ENCODE measurements at places on chromosomes 16 and 17.

DNA sequence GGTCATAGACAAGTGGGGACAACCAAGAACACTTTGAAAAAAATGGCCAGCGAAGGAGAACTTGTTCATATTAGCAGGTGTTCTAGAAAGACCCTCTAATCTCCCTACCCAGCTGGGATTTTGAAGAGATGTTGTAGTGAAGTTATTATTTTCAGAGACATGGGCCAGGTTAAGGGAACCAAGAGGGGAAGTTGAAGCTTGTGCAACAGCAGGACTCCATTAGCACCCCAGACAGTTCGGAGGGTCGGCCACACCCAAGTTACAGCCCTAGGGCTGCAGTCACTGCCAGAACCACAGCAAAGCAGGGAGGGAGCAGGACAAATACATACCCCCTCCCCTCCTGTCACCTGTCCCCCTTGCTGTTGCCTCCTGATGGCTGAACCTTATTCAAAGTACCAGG lies 42.3 kb downstream of the WSB1 start:
- DNase-seq: no peak

DNA sequence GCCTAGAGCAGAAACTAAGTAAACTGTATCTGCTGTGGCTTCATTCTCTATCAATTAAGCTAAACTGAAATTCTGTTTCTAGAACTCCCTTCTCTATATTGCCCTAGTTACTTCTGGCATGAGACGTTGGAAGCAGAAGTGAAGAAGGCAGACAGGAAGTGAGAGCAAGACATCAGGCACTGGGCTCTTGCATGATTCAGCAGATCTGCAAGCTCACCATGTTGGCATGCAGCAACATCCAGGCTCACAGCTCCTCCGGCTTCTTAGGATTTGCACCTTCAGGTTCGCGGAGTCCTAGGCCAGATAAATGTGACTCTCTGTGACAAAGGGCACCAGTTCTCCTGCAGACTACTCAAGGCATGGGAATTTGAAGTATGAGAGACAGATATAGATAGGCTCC lies 148.3 kb downstream of the CDH8 start:
- DNase-seq: no peak

- DNase-seq: no peak
Observed at GRCh38 chr17:80761110-80761871, 216.7 kb downstream of the RPTOR start.

DNA sequence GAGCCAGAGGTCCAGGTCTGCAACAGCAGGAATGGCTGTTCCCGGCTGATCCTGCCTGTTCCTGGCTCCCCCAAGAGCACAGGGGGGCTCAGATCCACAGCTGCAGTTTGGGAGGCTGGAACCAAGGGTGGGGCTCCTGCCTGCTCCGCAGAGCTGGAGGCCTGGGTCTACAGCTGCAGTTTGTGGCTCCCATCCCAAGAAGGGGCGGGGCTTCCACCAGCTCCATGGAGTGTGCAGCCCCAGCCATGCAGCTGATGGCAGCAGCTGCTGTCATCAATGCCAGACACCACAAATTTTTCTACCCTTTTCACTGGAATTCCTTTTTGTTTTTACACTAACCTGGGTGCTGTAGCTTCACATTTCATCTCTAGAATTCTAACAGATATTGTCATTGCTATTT lies 135.4 kb upstream of the KIF2B start:
- no peak for DNase-seq

- no peak for DNase-seq
Observed at GRCh38 chr17:50905460-50905803, 39.3 kb upstream of the TOB1 start.

DNA sequence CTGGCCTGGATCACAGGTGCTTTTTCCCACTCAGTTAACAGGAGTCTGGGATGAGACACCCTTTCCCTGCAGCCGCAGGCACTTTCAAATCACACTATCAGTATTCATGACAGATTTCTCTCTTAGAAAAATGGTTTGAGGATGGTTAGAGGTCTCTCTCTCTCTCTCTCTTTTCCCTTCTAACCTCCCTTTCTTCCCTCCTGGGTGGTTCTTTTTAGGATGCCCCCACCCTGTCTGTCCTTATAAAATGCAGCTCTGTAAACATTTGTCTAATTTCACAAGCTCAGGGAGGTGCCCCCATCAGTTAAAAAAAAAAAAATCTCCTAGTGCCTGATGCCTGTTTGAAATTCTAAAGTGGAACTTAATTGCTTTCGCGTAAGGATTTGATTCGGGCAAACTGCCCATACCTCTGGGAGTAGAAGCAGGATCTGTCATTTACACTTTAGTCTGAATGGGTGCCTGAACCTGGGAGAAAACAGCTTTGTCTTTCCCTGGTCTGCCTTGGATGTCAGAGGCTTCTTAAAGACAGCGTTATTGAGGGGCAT lies 158.8 kb downstream of the CCDC182 start:
- no peak for DNase-seq

GRCh38 chr17:57633236-57633635 lies 111.9 kb downstream of the CCDC182 start:
- no peak for DNase-seq

DNA sequence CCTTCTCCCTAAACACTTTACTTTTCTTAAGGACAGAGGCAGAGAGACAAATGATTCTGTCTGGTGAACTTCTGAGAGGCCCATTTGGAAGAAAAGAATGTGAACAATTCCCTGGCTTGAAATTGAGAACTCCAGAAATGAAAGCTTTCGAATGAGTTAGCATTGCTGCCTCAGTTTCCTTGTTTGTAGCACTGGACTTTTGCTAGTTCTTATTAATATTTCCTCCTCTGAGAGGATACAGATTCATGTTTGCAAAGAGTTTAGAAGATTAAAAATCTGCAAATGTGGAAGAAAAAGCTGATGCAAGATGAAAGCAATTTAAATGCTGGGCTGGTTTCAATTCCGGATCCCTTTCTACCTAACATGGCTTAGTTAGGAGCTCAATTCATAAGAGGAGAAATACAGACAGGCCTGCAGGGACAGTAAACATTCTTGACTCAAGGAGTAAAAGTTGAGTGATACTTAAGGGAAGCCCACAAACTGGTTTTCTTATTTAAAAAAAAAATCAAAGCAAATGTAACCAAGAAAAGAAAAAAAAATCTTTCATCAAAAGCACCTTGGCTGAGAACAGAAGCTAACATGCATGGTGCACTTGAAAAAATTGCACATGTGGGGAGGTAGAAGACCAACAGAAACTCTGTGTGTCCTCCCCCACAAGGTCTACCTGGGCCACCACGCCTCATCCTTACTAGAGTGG lies 27.1 kb downstream of the HNF1B start:
- no peak for DNase-seq

- no peak for DNase-seq
Observed at GRCh38 chr17:72514891-72515290, 394.1 kb downstream of the SOX9 start.

GRCh38 chr16:58651965-58652348 lies 22.3 kb upstream of the CNOT1 start:
- no peak for DNase-seq
